Fibroblast of lung (primary cell): ENCODE measurements at places on chromosomes 5 and 9. TPM values are rescaled to one million over a fixed set of nuclear protein-coding genes. Genes with fewer than 3 reads are reported as not detected.

The WDR38 gene
- total RNA-seq, result not detected in 2 replicates

The BTNL9 gene
- not detected in 2 replicates for total RNA-seq

The PCDHB10 gene
- total RNA-seq, result 0.77 and 2.0 TPM in 2 replicates

The TSSK1B gene
- under 0.01 and 0.50 TPM in 2 replicates for total RNA-seq

The SERF1A gene
- total RNA-seq, result 2.8 and 4.4 TPM in 2 replicates

The LCN9 gene
- total RNA-seq, result not detected in 2 replicates

The TEK gene
- 0.51 and 1.8 TPM in 2 replicates for total RNA-seq

The LTC4S gene
- 0.83 and 4.1 TPM in 2 replicates for total RNA-seq

The ADGRD2 gene
- total RNA-seq, result not detected in 2 replicates

The TTC16 gene
- total RNA-seq, result under 0.01 TPM in 2 replicates

The MACROH2A1 gene
- total RNA-seq, result 154 and 191 TPM in 2 replicates

The OR1J2 gene
- total RNA-seq, result 0.26 and 0.33 TPM in 2 replicates

The TAF11L10 gene
- total RNA-seq, result not detected in 2 replicates

The DCAF10 gene
- 18.7 and 26.6 TPM in 2 replicates for total RNA-seq

The SPINK6 gene
- total RNA-seq, result not detected in 2 replicates

The SH2D3C gene
- 0.26 TPM in 1 of 2 replicates, not detected in the other for total RNA-seq

The CATSPER3 gene
- under 0.01 and 0.17 TPM in 2 replicates for total RNA-seq

The FAM13B gene
- 19.8 and 25.1 TPM in 2 replicates for total RNA-seq
